Right lobe of liver (tissue), 6 donors: ENCODE measurements at places on chromosomes 13 and 19. TPM values are rescaled to one million over a fixed set of nuclear protein-coding genes. Genes with fewer than 3 reads are reported as not detected.

Gene ZNF224
- 6.9 TPM for total RNA-seq

Gene LSR
- 110 TPM for total RNA-seq

Gene EFNA2
- 10.0 TPM for total RNA-seq

Gene F7
- 119 TPM for total RNA-seq

Gene OR4F17
- total RNA-seq = not detected

Gene CLDN10
- total RNA-seq = 2.0 TPM

Gene MIA
- total RNA-seq = not detected

Gene TMEM255B
- total RNA-seq = 2.9 TPM

Gene LAMP1
- 154 TPM for total RNA-seq

Gene FXYD1
- 263 TPM for total RNA-seq

Gene IGSF23
- total RNA-seq = 4.4 TPM

Gene KLK11
- total RNA-seq = not detected

Gene SLC5A5
- total RNA-seq = not detected

Gene LILRA1
- total RNA-seq = 2.7 TPM

Gene PTH2
- total RNA-seq = not detected

Gene PRR36
- 0.37 TPM for total RNA-seq

Gene UPF3A
- 14.3 TPM for total RNA-seq

Gene ZNF583
- 0.50 TPM for total RNA-seq

Gene IL17D
- 0.42 TPM for total RNA-seq

Gene ZNF524
- 21.0 TPM for total RNA-seq
